Peyer's patch (tissue), 4 donors: ENCODE measurements at places on chromosomes 5 and 9. TPM values are rescaled to one million over a fixed set of nuclear protein-coding genes. Genes with fewer than 3 reads are reported as not detected.

SHISAL2B gene
- total RNA-seq: not detected

BAAT gene
- total RNA-seq: 1.2 TPM

- no peak overlapping the region for H3K27ac ChIP-seq
- DNase-seq: peak; percentile 91
Observed at GRCh38 chr9:130451509-130452388, 7.0 kb downstream of the ASS1 start.

DNA sequence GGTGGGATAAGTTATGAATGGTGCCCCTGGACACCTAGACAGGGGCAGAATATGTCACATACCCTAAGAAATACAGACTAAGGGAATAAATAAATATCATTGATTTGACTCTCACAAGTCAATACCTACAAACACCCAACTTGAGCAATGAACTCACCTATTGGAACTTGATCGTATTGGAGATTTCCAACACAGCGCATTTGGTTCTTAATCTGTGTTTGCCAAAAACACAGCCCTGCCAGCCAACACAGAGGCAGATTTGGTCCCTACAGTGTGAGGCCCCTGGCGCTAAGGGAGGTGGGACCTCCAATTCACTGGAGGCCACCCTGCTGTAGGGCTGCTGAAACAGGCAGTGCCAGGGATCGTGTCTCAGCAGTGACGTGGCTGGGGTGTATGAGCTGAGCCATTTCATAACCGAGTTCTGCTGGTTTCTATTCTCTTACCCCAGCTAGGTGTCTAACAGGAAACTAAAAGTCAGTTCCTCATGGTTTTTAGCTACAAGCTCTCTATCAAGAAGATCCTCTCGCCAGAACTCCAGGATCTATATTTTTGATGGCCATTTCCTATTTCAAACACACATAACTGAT lies 84.5 kb downstream of the SLC1A1 start:
- no peak for DNase-seq
- H3K4me3 ChIP-seq: no peak overlapping the region
- H3K36me3 ChIP-seq: no peaks in the 10 kb centered on the region

GRCh38 chr5:136089791-136090190 lies 42.9 kb upstream of the SMAD5 start:
- DNase-seq: no peak
- H3K4me3 ChIP-seq: no peak overlapping the region
- no peaks in the 10 kb centered on the region for H3K36me3 ChIP-seq
- no peaks in the 10 kb centered on the region for H3K27me3 ChIP-seq
- H3K27ac ChIP-seq: no peak overlapping the region

DNA sequence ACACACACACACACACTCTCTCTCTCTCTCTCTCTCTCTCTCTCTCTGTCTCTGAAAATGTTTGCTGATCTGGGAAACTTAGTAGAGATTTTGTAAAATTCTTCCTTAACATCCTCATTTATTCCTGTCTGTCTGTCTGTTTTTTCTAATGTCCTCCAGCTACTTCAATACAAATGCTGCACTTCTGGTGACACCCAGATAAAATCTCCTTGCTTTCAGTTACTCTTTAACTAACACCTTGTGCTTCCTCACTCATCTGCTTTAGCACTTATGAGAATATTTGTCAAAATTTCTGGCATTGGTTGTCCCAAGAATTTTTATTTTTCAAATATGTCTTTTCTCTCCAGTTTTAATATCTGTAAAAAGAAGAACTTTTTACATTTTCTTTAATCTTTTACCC lies 35.0 kb upstream of the ARRDC3 start:
- H3K27ac ChIP-seq: no peak overlapping the region
- DNase-seq: no peak
- H3K36me3 ChIP-seq: no peaks in the 10 kb centered on the region
- H3K27me3 ChIP-seq: no peaks in the 10 kb centered on the region
- H3K4me1 ChIP-seq: no peaks in the 10 kb centered on the region
- no peak overlapping the region for H3K4me3 ChIP-seq

- DNase-seq: peak; percentile 78
- no peaks in the 10 kb centered on the region for H3K36me3 ChIP-seq
- no peak overlapping the region for H3K4me3 ChIP-seq
- no peaks in the 10 kb centered on the region for H3K27me3 ChIP-seq
Observed at GRCh38 chr9:123329329-123329955, 26.6 kb upstream of the CRB2 start.

GRCh38 chr5:92380069-92380770 lies 997.1 kb upstream of the ARRDC3 start:
- H3K4me3 ChIP-seq: no peak overlapping the region
- no peaks in the 10 kb centered on the region for H3K27me3 ChIP-seq
- no peak overlapping the region for H3K27ac ChIP-seq
